Fibroblast of the aortic adventitia (primary cell): ENCODE measurements at places on chromosomes 7 and 10.

- DNase-seq: no peak
Measured at GRCh38 chr10:68086910-68087684, 12.0 kb upstream of the HERC4 start.

DNA sequence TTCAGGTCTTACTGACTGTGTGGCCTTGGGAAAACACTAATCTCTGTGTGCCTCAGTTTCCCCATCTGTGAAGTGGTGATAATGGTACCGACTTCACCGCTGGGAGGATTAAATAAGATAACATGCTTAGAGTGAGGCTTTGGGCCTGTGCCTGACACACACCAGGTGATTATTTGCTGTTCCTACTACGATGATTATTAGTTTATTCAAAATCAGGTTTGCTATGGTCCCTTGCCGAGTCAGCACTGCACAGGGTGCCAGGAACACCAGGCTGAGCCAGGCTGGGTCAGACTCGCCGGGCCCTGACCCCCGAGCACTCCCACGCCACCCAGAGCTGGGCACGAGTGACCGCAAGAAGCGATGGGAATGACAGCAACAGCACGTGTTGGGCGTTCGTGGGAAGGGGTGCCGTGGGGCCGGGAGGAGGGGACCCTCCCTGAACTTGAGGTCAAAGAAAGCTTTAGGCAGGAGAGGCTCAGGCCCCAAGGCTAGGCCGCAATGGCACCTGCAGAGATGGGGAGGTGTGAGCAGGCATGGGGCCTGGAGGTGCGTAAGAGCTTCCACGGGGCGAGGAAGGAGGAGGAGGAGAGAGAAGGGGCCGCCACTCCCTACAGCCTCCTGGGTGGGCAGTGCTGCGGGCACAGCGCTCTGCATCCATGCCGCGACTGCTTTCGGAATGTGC, 325.4 kb downstream of the DNAJB6 start:
- no peak for DNase-seq

- DNase-seq: peak; percentile 57
Measured at GRCh38 chr10:29386342-29386999, 97.6 kb downstream of the LYZL1 start.

DNA sequence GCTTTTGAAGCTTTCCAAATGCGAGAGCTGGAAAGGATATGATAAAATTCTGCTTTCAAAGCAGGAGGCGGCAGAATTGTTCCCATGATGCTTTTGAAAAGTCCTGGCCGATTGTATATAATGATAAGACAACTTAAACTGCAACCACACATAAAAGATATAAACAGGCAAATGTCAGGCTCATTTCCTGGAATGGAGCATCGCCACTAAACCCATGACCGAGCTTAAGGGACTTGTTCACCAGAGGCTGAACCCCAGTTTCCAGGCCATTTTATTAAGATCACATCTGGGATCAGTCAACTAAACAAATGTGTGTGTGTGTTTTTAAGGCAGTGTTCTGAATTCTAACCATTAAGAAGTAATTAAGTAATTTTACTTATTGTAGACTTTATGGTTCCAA, 131.6 kb downstream of the ITGA8 start:
- no peak for DNase-seq

DNA sequence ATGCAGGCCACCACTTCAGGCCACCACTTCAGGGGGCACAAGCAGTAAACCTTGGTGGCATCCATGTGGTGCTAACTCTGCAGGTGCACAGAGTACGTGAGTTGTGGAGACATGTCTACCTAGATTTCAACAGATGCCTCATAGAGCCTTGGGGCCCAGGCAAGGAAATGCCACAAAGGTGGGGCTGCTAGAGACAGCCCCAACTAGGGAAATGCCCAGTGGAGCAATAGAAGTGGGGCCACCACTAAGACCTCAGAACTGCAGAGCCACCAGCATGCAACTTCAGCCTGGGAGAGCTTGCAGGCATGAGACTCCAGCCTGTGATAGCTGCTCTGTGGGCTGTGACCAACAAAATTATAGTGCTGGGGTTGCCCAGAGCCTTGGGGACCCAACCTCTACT, 107.6 kb downstream of the DNAJC1 start:
- no peak for DNase-seq

GRCh38 chr10:123212640-123213039, 58.4 kb downstream of the BUB3 start:
- DNase-seq: no peak

DNA sequence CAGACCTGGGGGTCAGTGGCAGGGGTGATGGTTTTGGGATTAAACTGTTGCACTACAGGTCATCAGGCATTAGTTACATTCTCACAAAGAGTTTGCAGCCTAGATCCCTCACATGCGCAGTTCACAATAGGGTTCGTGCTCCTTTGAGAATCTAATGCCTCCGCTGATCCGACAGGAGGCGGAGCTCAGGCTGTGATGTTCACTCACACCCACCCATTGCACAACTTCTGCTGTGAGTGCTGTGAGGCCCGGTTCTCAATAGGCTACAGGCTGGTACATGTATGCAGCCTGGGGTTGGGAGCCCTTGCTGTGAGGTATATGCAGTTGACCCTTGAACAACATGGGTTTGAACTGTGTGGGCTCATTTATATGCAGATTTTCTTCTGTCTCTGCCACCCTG, 416.4 kb downstream of the GFRA1 start:
- DNase-seq: no peak

DNA sequence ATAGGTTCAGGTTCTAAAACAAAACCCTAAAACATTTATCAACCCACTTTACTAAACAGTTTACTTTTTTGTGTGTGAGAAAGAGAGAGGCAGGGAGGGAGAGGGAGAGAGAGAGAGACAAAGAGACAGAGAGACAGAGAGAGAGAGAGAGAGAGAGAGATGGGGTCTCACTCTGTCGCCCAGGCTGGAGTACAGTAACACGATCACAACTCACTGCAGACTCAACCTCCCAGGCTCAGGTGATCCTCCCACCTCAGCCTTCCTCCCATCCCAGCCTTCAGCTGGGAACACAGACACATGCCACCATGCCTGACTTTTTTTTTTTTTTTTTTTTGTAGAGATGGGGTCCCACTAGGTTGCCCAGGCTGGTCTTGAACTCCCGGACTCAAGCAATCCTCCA, 52.9 kb downstream of the PARD3 start:
- no peak for DNase-seq

DNA sequence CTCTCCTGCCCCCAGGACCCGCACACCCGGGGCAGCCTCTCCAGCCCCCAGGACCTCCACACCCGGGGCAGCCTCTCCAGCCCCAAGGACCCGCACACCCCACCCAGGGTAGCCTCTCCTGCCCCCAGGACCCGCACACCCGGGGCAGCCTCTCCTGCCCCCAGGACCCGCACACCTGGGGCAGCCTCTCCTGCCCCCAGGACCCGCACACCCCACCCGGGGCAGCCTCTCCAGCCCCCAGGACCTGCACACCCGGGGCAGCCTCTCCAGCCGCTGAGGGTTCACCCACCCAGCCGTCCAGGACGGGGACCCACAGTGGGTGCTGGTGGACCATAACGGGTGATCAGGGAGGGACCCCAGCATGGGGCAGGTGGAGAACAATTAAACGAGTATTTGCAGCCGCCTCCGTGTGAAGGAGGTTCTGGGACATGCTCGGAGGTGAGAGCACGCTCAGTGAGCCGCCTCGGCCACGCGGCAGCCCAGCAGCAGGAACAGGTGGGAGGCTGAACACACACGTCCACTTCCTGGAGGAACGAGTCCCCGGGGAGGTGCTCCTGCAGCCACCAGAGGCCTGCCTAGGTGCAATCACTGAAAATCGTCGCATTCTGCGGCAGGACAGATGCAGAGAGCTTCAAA, 107.9 kb downstream of the PDGFA start:
- DNase-seq: no peak

DNA sequence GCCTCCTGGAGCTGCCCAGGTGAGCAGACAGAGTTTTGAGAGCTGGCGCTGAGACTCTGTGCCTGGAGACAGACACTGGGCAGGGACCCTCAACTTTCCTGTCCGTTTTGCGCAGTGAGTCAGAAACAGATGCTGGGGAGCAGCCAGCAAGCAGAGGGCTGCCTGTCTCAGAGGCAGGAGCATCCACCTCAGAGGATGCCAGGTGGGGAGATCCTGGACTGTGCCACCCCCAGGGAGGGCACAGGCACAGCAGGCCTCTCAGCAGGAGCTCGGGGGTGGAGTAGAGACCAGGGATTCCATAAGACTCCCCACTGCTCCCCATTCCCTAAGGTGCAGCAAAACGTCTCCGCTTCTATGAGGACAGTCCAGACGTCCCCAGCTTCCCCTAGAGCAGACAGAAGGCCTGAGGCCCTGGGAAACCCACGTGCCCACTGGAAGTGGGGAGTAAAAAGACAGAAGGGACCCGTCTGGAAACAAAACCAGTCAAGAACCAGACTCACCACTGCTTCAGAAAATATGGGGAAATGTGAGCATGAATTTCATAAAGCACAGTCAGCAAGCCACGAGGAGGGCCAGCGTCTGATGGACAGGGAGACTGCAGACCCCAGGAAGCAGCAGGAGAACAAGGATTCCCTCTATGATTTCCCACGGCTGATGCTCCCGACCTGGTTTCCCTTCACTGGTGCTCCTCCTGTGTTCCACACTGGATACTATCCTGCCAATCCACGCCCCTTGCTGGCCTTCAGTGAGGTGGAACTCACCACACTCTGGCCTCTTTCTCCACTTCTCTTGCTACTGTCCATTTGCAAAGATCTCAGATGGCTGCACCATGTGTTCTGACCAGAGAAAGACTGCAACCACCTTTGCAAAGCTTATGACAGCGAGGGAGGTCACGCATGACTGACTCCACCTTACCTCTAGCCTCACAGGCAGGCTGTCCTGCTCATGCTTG, 151.3 kb upstream of the FAM20C start:
- no peak for DNase-seq

GRCh38 chr7:36299223-36299774, 90.4 kb upstream of the ANLN start:
- no peak for DNase-seq

DNA sequence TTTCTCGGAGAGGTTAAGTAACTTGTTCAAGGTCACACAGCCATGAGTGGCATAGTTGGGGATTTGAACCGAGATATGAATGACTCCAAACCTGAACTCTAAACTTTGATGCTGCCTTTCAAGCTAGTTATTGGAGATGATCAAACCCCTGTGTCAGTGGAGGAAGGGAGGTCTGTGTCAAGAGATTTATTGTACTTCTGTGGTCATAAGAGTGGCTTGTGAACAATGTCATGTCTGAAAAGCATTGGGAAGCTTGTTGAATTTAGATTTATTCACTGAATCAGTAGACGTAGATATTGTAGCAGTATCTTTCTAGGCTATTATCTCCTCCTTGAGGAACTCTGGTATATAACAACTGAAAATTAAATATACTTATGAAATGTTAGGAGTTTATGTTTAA, 27.3 kb downstream of the SNX10 start:
- peak; percentile 5 for DNase-seq

GRCh38 chr7:127967281-127967680, 64.0 kb downstream of the LRRC4 start:
- no peak for DNase-seq

DNA sequence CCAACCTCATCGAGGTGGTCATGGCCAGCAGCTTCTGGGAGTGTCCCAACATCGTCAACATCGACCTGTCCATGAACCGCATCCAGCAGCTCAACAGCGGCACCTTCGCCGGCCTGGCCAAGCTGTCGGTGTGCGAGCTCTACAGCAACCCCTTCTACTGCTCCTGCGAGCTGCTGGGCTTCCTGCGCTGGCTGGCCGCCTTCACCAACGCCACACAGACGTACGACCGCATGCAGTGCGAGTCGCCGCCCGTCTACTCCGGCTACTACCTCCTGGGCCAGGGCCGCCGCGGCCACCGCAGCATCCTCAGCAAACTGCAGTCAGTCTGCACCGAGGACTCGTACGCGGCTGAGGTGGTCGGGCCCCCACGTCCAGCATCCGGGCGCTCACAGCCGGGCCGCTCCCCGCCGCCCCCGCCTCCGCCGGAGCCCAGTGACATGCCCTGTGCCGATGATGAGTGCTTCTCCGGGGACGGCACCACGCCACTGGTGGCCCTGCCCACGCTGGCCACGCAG, 75.0 kb downstream of the ELFN1 start:
- DNase-seq: no peak

DNA sequence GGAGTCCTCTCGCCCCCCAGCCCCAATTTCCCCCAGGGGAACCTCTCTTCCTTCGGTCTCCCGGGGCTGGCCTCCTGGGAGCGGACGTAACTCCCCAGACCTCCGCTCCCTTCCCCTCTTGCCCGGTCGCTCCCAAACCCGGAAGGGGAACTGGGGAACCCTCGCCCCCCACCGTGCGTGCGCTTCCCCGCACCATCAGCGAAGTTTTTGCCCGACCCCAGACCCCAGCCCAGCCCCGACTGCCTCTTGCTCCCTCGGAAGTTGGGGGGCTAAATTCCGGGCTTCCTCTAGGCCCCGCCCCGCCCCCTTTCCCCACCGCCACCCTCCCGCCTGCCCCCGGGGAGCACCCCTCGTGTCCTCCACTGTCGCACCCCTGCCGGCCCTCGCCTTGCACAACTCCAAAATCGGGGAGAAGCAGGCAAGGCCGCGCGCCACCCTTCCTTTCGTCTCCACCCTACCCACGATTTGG, 436 bp downstream of the GNB2 start:
- peak; percentile 38 for DNase-seq

DNA sequence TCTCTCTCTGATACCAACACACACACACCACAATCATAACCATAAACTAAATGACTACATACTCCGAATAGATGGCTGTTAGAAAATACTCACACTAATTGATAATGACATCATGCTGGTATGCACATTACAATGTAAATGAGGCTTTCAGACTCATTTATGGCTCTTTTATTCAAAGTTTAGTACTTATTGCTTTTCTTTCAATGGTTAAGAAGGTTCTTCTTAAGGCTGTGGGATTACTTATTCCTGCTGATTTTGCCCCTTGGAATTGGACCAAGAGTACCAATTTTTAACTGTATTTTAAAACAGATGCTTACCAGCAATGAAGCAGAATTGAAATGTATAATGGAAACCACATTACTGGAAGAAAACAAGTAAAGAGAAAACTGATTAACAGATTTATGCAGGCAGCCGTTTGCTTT, 20.6 kb upstream of the CABCOCO1 start:
- peak; percentile 46 for DNase-seq

DNA sequence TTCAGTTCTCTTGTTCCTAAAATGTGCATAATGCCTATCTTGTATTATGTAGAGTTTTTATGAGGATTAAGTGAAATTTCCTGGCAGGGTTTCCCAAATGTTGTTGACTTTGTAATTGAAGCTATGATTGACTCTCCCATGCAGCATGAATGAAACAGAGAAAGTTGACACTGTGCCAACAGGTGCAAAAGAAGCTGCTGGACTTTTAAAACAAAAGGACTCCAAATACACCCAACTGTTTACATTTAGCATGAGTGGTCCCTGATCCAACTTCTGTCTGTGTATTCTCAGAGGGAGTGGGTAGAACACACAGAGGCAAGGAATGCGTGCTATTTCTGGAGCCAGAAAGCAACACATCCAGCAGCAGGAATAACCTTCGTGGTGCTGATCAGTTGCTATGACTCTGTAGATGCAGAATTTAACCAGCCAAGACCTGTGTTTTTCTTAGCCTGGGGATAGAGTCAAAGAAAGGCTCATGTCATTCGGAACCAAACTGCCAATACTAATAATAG, 14.4 kb upstream of the RBM20 start:
- DNase-seq: peak; percentile 50

- DNase-seq: peak; percentile 67
Measured at GRCh38 chr10:126013489-126014281, 117.3 kb downstream of the FANK1 start.

- DNase-seq: peak; percentile 16
Measured at GRCh38 chr10:12768156-12769100, 233.1 kb downstream of the CCDC3 start.
